Activated CD4-positive, CD25-positive, alpha-beta regulatory T cell treated with anti-CD3 and anti-CD28 coated beads, Interleukin-2, amount 50 U/mL, for 16 hours (primary cell): ENCODE measurements at places on chromosomes 2 and 18.
A peak's percentile ranks its signal among the peaks of the same experiment; 100 is the strongest.

GRCh38 chr18:3660739-3661515 lies 211.0 kb downstream of the TGIF1 start:
- DNase-seq: no peak

DNA sequence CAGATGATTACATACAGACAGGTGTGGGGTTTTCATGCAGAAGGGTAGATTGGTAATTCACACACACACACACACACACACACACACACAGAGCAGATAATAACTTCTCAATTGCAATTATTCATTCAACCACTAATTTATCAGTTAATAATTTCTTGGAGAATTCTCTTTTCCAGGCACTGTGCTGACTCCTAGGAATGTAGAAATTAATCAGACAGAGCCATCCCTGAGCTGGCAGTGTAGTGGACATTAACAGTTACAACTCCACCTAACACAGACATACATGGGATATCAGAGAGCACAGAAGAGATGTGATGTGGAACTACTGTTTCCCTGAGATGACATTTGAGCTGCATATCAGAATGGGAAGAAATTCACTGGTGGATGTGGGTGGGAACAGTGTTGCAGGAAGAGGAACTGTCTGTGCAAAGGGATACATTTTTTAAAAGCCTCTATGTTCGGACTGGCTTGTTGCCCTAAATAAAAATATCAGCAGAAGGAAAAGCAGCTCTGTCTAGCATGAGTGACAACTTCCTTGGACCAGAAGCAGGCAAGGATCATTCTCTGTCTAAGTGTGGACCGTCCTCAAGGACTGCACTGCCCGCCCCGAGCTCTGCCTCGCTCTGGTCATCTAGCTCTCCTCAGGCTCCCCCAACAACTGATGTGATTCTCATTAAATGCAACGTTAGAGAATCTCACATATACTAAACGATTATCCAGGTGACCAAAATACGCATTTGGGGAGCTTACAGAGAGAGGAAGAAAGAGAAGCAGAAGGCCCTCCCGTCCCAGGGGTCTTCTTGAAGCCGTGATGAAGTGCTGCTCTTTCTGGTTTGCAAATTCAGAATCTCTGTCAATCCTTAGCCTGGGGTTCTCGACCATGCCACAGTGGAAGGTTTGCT lies 173.4 kb upstream of the TRIB2 start:
- DNase-seq: no peak

- no peak for DNase-seq
Measured at GRCh38 chr2:31049916-31050588, 88.2 kb downstream of the GALNT14 start.

DNA sequence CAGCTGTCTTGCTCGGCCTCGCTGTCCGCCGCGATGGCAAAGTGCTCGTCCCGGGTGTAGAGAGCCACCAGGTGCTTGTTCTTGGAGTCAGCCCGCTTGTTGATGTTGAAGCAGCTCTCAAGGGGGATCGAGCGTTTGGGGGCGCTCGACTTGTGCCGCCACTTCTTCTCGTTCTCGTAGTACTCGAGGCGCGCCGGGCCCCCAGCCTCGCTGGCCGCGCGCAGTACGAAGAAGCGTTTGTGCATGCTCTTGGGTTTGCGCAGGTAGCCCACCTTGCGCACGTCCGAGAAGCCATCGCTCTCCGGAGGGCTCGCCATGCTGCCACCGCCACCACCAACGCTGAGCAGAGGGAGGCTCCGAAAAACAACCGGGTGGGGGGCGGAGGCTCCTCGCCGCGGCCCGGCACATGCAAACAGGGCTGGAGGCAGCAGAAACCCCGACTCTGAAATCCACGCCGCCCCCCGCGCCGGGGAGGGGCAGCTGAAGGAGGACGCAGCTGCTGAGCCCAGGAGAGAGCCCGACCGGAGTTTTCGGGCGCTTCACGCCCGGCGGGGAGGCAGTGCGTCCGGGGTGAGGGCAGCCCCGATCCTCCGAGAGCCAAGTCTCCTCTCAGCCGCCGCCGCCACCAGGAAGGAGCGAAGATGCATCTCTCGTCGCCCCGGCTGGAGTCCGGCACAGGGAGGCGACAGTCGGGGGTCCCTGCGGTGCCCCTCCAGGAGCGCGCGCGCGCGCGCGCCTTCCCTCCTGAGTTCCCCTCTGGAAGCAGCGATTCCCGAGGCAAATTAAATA lies 1.0 kb downstream of the IRS1 start:
- no peak for DNase-seq

GRCh38 chr2:197209742-197210408 lies 100.7 kb downstream of the ANKRD44 start:
- no peak for DNase-seq

GRCh38 chr18:54828281-54828881 lies at the start of gene RAB27B:
Gene RAB27B (plus strand): TSS chr18:54828477. CDS start chr18:54877586, 49,109 bp downstream.
- DNase-seq: peak; percentile 10

DNA sequence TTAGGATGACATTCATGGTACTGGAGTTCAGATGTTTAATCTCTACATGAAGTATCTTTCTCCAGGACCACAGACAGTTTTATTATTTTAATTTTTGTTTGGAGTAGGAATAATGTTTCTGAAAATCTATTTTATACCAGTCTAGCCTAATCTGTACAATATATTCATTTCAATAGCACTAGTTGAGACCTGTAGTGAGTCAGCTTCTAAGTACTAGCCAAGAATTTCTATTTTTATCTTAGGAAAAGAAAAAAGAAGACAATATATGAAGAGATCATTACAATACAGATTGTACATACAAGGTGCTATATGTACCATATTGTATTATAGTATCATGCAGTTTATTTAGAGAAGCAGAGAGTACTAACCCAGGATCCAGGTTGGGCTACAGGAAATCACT lies 826.9 kb upstream of the PIK3C3 start:
- no peak for DNase-seq

DNA sequence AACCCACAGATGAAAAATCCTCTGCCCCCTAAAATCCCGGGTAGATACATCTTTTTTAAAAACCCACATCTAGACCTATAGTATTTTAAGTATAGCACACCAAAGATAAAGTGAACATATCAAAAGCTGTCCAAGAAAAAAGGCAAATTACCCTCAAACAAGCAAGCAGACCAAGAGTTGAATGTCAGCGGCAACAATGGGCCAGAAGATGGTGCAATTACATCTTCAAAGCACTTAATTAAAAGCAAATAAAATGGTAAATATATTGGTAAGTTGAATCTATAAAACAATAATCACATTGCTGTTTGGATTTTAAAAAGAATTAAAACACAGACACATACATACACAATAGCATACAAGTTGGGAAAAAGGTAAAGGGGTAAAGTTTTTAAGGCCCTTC lies 98.5 kb downstream of the MYOM1 start:
- no peak for DNase-seq

DNA sequence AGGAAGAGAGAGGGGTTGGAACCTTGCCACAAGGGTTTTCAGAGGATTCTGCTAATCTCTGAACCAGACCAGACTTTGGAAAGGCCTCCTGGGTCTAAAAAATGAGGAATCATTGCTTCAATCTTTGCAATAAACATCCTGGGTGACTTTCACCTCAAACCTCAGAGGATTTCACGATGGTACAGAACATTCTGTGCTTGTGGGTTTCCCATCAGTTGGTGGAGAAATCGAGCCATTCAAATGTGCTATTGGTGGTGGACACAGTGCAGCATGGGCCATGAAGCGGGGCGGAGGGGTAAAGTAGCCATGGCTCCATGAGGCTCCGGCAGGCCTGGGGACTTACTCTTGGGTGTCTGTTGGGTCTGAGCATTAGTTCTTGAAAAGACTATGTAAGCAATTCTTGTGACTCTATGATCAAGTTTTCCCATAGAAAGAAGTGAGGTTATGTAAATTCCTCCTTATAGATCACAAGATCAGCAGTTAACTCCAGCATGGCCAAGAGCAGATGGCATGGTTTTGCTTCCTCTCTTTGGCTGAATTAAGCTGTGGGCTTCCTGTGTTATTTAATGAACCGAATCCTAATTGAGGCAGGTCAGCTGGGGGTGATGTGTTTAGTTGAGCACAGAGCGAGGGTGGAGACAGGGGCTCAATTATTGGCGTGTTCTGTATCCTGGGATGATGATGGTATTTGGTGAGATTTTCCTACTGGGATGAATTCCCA lies 1.9 kb upstream of the IL1R2 start:
- DNase-seq: no peak

GRCh38 chr2:43877782-43878464 lies 39.2 kb downstream of the ABCG8 start:
- peak; percentile 21 for DNase-seq

- no peak for DNase-seq
Measured at GRCh38 chr18:68800075-68800474, 2.2 kb downstream of the CCDC102B start.

GRCh38 chr2:59177748-59178147 lies 936.6 kb upstream of the FANCL start:
- DNase-seq: no peak

- DNase-seq: no peak
Measured at GRCh38 chr2:55838653-55839052, 84.9 kb downstream of the EFEMP1 start.

DNA sequence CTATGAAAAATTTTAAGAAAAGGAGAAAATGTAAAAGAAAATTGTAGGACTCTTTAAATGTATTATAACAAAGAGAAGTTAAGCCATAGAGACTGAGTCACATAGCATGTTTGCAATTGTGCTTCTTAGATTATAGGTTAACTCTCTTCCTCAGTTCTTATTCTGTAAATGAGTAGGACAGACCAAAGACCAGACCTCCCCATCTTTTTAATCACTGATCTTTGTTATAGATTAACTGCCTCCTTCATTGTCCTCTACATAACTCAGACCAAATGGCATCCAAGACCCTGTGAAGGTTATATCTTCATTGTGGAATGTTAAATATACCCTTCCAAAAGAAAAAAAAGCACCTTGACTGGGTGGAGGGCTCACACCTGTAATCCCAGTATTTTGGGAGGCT lies 316.9 kb upstream of the LRRTM4 start:
- DNase-seq: no peak

DNA sequence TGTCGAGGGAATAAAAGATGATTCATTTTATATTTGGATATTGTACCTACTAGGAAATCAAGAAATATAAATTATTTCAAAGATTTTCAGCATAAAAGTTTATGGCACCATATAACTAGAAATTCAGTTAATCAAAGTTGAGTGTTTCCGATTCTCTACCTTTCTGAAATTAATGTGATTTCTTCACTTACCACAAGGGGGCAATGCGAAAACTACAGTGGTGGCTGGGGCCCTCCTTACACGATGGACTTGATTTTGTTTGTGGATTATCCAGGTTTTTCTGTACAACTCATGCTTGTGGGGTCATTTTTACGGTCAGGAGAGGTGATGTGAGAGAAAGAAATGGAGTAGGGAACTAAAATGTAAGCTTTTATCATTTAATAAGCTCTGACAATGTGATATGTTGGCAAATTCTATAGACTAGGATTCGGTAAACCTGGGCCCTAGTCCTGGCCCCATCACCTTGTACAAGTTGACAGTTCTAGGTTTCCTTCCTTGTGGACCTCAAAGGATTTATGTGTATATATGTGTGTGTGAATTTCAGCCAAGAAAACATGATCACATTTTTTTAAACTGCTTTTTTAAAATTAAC lies 47.6 kb downstream of the G6PC2 start:
- DNase-seq: no peak

DNA sequence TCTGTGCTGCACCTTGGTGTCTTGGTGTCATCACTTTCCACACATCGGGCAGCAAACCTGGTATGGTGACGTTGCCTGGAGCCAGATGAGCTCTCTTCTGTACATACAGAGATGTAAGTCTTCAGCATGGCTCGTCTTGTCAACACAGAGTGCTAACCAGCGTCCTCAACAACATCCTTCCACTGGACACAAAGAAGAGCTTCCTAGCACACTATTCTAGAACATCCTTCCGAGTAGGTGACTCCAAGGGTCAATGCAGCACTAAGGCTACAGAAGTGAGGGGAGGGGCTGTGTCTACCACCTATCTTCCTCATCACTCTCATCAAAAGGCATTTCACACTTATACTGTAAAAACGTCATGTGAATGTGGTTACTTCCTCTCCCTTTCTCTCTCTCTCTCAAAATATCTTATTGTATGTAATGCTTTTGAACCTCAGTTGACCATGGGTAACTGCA lies 108.1 kb upstream of the SLC1A4 start:
- no peak for DNase-seq
